Activated CD4-positive, CD25-positive, alpha-beta regulatory T cell treated with anti-CD3 and anti-CD28 coated beads, Interleukin-2, amount 50 U/mL, for 72 hours (primary cell): ENCODE measurements at places on chromosomes 1 and 21.

DNA sequence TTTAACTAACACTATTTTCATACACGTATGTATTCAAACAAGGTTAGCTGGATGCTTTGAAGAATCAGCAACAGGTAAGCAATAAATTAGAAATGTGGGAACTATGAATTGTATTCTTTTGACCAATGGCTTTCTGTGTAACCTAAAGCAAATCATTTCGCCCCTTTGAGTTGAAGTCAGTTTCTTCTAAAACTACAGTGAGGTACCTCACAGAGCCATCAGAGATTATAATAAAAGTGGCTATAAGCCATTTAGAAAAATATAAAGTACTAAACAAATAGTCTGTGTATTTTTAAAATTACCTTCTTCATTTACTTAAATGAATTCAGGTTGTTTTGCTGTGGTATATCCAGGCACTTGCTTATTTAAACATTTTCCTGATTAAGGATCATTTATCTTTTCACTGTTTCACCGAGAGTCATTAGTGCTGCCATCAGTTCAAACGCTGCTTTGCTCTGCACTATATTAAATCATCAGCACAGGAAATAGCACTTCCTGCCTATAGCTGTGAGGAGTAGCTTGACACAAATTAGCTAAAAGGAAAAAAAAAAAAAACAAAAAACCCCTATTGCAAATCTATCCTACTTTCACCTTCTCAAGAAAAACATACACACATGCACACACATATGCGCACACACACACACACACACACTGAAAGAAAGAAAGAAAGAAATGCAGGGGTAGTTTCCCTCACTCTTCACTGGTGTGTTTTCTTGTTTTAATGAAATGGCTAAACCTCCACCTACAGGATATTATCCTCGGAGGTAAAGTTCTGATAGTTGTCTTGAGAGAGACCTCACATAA, 39.8 kb upstream of the C1orf105 start:
- DNase-seq, result no peak

GRCh38 chr1:202571719-202572339, 138.4 kb downstream of the SYT2 start:
- DNase-seq, result no peak

GRCh38 chr1:112335351-112335750, 60.7 kb upstream of the CTTNBP2NL start:
- no peak for DNase-seq

- no peak for DNase-seq
Measured at GRCh38 chr21:36854391-36854790, 112.1 kb downstream of the HLCS start.

DNA sequence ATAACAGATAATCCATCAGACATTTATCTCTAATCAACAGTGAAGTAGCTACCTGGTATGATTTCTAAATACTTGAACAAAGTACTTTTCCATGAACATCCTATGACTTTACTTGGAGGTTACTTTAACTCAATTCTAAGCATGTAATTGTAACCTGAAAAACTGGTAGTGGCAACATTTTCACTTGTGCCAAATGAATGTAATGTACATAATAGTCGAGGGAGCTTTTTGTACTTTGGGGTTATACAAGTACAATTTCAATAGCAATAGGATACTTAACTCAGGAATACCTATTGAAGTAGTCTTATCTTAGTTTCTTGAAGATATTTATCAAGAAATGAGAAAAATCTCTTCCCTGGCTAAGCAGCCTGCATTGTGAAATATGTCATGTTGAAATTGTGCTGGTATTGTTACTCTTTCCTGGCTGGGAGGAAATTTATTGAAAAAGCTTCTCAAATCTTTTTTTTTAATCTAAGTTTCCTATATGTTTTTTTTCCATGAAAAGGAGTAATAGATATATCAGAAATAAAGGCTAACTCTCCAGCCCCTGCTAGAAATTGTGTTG, 33.7 kb upstream of the CACYBP start:
- no peak for DNase-seq

- DNase-seq, result no peak
Measured at GRCh38 chr1:61370177-61370912, 288.0 kb downstream of the NFIA start.
